ENCODE measurements at places on chromosomes 5 and 9.

DNA sequence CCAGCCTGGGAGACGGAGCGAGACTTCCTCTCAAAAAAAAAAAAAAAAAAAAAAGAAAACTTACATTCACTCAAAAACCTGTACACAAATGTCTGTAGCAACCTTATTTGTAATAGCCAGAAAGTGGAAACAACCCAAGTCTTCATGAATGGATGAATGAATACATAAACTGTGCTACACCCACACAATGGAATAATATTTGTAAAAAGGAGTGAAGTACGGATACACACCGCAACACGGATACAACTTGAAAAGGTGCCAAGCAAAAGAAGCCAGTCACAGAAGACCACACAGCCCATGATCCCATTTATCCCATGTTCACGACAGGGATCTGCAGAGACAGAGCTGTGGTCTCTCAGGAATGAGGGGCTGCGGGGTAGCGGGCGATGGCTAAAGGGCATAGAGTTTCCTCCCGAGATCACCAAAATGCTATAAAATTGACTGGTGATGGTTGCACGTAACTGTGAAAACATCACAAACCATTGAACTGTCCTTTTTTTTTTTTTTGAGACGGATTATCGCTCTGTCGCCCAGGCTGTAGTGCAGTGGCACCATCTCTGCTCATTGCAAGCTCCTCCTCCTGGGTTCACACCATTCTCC is 76.2 kb upstream of the COL5A1 start:
- no peak for DNase-seq

GRCh38 chr9:129281506-129282145 is 103.6 kb upstream of the IER5L start:
- DNase-seq = no peak

GRCh38 chr5:134581241-134581981 is 51.2 kb downstream of the SAR1B start:
- no peak for DNase-seq

DNA sequence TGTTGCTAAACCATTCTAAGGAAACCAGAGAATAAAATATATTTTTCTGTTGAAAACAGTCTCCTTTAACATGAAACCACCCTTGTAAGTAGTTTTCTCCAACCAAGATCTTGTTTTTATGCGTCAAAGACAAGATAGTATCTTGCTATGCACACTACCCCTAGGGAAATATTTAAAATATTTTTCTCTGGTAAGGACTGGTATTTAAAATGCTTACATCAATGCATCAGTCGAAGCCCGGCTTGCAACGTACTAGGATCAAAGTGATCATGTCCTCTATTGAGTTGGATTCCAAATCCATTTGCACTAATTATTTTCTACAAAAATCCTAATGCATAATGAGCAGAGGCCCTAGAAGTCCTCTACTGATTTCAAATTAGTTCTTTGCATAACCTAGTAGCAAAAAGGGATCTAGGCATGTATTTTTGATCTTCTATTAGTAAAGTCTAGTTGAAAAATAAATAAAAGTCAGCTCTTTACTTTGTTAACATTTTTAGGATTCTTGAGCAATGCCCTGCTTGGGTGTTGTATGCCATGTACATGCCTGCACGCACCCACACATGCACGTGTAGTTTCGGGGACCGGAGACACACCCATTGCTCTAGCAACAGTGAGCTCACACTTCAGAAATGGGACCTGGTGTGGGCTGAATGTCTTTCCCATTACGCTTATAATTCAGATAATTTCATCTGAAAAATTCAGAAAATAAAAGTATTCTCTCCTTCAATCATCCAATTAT is 165.0 kb upstream of the GPR151 start:
- no peak for DNase-seq

Data from inflammatory macrophage (primary cell).